ENCODE measurements at places on chromosomes 13 and 19.

DNA sequence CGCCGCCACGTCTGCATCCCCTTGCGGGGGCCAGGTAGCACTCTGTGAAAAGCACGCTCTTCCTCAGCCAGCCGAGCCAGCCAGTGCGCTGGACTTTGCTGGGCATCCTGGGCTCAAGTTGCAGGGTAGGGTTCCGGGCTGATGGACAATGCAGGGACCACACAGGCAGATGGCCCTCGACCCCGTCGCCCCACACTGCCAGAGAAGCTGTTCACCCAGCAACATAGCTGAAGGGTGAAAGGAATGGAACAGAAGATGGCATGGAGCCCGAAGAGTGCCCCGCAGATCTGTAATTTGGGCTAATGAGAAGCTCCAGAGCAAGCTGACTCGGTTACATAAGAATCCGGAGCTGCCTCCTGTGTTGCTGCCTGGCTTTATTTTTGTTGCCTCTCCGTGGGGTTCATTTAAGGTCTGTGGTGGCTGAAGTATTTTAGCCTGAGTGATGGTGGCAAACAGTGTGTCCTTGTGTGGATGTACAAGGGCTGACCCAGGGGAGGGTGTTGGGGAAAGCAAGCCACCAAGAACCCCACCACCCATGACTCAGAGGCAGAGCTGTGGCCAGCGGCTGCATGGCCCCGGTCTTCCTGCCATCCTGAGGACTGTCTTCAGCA, 105.8 kb downstream of the SOX1 start:
- DNase-seq = no peak

DNA sequence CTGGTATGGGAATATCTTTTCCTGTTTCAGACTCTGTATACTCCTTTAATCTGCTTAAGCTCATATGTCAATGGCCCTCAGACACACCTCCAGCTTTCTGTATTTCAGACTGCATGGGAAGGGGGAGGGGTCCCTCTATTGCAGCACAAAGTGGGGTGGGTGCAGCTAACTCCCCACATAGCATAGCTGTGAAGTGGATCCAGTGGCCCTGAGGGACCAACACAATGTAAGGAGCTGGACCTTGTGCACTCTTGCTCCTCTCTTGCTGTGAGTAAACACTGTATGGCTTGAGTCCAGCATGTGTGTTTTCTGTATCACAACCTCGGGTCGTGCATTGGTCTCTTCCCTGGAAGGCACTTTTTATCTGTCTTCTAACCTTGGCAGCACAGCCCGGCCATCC, 669.9 kb downstream of the PCDH9 start:
- DNase-seq = no peak

GRCh38 chr19:10923260-10924112, 5.0 kb downstream of the YIPF2 start:
- no peak for DNase-seq

GRCh38 chr13:32417995-32418394, 9.9 kb downstream of the N4BP2L1 start:
- no peak for DNase-seq

DNA sequence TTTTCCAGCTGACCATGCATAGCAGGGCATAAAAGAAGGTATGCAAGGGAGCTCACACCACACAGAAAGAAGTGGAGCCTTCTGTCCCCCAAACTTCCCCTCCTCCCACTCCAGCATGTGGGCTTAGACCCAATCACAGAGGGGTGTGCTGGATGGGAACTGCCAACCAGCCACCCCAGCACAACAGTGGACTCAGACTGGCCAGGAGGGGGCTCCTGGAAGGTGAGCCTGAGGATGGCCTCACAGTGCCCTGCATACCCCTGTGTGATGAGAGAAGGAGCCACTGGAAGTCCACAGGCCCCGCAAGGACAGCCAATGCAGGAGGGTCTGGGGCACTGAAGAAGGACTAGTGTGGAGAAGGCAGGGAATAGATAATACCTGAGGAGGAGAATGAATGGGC, 106.9 kb upstream of the SERP2 start:
- no peak for DNase-seq

GRCh38 chr13:57918913-57919312, 287.4 kb downstream of the PCDH17 start:
- no peak for DNase-seq

DNA sequence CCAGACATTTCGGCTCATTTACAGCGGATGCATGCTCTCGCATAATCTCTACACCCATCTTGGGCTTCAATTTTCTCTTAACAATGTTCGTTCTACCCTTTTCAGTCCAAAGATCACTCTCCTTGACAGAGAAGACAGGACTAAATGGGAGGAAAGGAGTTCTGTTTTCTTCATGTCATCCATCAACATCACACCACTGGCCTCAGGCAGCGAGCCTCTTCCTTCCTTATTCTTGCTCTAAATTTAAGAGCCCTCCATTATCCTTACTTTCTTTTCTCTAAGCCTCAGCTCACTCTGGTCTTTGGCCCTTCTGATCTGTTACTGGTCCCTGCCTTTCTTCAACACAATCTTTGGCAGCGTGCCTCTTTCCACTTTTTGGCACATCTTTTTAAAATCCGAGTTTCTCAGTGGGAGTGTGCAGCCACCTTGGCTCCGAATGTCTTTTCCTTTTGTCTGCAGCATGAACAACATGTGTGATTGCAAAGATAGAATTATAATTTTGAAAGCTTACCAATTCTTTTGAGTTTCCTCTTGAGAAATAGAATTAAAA, 98.7 kb downstream of the FAM216B start:
- DNase-seq = no peak

GRCh38 chr13:77789376-77789775, 91.9 kb downstream of the SLAIN1 start:
- no peak for DNase-seq

- DNase-seq = no peak
Measured at GRCh38 chr13:32075170-32075851, 43.7 kb downstream of the FRY start.

- DNase-seq = peak; percentile 9
Measured at GRCh38 chr19:33740811-33741396, 55.8 kb upstream of the KCTD15 start.

GRCh38 chr13:95874286-95874685, 178.9 kb downstream of the UGGT2 start:
- no peak for DNase-seq

GRCh38 chr13:74768521-74769085, 634.4 kb upstream of the KLF12 start:
- no peak for DNase-seq

DNA sequence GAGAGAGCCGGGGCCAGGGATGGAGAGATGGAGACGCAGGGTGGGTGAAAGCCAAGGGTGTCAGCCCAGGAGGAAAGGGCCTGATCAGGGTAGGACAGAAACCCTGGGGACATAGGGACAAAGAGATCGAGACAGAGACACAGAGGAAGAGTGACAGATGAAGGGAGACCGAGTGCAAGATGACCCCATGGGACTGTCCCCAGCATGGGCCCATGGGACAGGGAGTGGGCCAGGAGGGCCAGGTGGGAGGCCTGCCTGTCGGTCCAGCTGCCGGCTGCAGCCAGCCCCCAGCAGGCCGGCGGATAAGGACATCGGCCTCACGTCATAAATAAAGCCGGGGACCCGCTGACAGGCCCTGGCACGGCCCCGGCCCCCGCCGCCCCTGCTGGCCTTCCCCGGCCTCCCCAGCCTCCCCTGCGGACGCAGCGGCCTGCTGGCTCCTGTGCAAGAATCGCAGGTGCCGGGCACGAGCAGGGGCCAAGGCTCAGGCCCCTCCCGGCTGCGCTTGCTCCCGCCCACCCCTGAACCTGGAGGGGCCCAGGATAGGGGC, 6.3 kb downstream of the REX1BD start:
- no peak for DNase-seq

DNA sequence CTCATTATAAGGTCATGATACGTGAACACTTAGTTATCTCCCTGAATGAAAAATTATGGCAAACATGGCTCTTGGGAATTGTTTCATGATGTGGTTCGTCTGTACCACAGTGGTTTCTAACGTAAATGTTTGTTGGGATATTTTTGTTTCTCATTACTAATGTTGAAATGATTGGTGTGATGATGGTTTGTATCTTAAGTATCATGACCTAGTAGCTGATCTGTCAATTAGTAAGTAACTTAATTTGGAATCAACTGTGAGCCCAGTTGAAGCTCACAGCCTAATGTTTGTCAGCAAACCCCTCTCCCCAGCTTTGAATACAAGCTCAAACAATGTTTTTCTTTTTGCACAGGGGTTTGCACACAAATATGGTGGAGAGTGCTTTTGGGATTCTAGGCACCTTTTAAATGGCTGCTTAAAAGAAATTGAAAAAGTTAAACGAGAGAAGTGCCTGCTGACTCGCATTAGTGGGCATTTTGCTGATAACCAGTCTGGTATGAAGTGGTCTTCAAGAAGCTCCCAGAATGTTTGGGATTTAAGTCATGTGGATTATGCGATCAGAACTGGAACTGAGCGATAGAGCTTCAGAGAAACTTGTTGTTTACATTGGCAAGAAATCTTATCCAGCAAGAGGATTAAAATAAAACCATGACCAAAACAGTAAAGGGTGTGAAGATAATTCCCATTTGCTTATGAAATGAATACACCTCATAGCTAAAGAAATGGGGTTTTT, 68.2 kb downstream of the LMO7 start:
- DNase-seq = no peak

DNA sequence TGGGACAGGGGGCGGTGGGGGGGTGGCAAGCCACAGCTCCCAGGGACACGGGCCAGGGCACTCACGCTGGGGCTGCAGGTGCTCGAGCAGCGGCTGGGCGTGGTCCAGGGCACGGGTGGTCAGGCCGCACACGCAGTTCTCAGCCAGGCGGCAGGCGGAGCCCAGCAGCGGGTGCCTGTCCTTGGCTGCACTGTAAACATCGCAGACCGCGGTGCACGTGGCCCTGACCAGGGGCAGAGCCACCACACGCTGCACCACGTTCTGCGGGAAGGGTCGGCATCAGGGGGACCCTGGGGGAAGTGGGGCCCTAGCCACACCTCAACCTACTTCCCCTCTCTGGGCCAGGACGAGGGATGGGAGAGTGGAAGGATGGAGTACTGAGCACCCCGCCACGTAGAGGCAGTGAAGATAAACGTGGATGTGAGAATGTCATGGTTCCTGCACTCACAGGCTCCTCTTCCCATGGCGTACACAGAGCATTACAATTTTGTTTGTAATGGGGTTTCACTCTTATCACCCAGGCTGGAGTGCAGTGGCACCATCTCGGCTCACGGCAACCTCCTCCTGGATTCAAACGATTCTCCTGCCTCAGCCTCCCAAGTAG, 3.4 kb downstream of the PLIN5 start:
- no peak for DNase-seq

GRCh38 chr13:30141775-30142485, 165.4 kb downstream of the KATNAL1 start:
- no peak for DNase-seq

DNA sequence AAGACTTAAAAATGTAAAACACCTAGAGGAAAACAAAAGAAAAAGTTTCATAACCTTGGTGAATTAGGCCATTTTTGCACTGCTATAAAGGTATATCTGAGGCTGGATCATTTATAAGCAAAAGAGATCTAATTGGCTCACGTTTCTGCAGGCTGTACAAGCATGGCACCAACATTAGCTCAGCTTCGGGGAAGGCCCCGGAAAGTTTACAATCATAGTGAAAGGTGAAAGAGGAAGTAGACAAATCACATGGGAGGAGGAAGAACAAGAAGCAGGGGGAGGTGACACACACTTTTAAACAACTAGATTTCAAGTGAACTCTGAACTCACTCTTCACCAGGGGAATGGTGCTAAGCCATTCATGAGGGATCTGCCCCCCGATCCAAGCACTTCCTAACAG, 1358.5 kb upstream of the PCDH9 start:
- no peak for DNase-seq

Data from activated CD4-positive, alpha-beta T cell treated with anti-CD3 and anti-CD28 coated beads, Interleukin-2, amount 50 U/mL, for 16 hours (primary cell).